Lower leg skin (tissue), 4 donors: ENCODE measurements at places on chromosomes 6 and 20. TPM values are rescaled to one million over a fixed set of nuclear protein-coding genes. Genes with fewer than 3 reads are reported as not detected.
A peak's percentile ranks its signal among the peaks of the same experiment; 100 is the strongest.

GSTA2 gene
- not detected for total RNA-seq

DPPA5 gene
- total RNA-seq, result not detected

PTCRA gene
- total RNA-seq, result not detected

RAET1L gene
- 7.1 TPM for total RNA-seq

EBF4 gene
- total RNA-seq, result 9.9 TPM

SLC22A7 gene
- not detected for total RNA-seq

ASIP gene
- 2.0 TPM for total RNA-seq

RNF217 gene
- 22.7 TPM for total RNA-seq

DOP1A gene
- 48.7 TPM for total RNA-seq

FAM162B gene
- total RNA-seq, result 4.2 TPM

SOBP gene
- total RNA-seq, result 1.6 TPM

CST5 gene
- not detected for total RNA-seq

BPI gene
- not detected for total RNA-seq

SLC22A2 gene
- total RNA-seq, result not detected

NFATC2 gene
- total RNA-seq, result 4.5 TPM

TOX2 gene
- total RNA-seq, result 1.9 TPM

ARMH2 gene
- not detected for total RNA-seq

FOXA2 gene
- total RNA-seq, result not detected

SMOC2 gene
- 12.5 TPM for total RNA-seq

EEF1E1 gene
- total RNA-seq, result 12.6 TPM

RPP40 gene
- total RNA-seq, result 8.8 TPM

MOG gene
- not detected for total RNA-seq

DNA sequence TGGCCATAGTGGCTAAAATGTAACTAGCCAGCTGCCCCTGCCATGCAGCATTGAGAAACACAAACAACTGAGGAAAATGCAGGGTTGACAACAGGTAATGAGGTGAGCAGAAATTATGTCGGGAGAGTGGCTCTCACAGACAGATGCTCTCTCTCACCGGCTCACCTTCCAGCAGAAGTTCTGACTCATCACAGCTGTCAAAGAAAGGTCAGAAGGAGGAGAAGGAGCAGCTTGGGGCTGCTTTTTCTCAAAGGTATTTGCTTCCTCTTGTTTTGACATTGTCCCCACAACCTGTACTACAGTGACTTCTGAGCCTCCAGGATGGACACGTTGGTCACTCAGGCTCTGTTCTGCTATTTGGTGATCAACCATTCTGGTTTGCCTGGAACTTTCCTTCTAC is 190.5 kb upstream of the HEY2 start:
- DNase-seq, result no peak

DNA sequence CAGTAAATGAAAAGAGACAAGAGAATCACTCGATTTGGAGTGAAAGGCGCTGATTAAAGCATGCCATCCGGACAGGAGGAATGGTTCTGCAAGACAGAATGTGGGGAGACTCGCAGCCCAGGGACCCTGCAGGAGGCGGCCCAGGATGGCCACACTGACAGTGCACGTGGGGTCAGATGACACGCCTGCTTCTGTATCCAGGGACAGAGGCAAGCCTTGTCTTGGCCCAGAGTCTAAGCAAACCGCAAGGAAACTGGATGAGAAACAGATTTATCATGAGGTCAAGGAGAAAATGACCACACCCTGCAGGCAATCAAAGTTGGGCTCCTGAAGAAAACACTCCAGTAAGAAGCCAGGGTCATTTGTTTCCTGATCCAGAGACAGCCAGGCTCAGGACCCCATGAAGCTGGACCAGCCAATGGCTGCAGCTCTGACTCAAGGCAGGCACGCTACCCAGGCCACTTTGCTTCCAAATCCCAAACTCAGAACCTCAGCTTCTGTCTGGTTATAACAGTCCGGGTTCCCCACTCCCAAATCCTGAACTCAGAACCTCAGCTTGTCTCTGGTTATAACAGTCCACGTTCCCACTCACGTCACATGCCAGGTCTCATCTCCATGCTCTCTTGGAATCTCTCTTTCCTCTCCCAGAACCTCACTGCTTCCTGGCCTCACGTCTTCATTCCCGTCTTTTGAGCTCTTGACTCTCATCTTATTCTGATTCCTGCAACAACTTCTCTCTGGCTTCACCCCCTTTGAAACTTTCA is 144.9 kb upstream of the THBS2 start:
- peak; percentile 69 for DNase-seq

DNA sequence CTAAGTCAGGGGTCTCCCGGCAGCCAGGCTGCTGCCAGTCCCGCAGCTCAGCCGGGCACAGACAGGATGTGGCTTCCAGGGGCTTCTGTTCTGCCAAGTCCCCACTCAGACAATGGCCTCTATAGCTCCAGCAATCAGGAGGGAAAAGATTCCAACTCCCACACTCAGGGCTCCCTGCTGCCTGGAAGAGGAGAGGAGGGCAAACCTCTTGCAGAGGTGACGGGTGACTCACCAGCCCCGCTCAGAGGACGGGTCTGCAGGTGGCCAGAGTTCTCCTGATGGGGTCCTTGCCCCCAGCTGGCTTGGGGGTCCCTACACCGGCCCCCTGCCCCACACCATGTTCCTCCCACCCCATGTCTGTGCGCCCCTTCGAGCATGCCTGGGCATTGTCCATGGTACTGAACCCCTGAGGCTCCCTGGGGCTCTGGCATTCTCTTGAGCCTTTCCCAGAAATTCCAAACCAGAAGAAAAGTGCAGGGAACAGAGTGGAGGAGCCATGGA is 32.6 kb downstream of the NTSR1 start:
- no peak for DNase-seq

- DNase-seq, result no peak
Measured at GRCh38 chr6:121442576-121442975, 7.1 kb downstream of the GJA1 start.

DNA sequence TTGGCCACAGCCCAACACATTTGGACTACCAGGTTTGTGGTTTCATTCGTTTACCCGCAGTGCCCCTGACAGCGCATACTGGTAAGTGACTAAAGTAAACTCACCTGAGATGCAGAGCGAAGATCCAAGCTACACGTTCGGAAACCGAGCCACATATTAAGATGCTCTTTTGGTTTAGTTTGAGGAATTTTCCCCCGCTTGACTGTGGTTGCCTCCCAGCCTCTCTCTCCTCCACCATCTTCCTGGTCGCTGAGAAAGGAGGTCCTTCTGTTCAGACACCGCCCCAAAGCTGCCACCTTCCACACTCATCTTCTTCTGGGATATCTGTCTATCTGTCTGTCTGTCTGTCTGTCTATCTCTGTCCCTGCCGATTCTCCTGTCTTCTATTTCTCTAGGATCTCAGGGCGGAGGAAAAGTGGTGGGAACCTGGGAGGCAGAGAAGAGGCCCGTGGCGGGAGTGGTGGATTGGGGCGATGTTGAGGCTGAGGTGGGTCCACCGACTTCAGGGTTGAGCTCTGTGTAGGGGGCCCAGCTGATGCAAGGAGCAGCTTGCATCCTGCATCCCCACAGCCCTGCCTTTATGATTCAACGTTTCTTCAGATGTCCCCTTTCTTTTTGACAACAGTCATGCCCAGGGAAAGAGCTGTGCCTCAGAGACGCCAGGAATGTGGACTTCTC is 196.9 kb upstream of the ZNF184 start:
- no peak for DNase-seq

- peak; percentile 94 for DNase-seq
Measured at GRCh38 chr6:26457806-26458688, at the start of gene BTN2A1. BTN2A1 (plus strand) TSS chr6:26457955; CDS start chr6:26458637, 682 bp downstream.

DNA sequence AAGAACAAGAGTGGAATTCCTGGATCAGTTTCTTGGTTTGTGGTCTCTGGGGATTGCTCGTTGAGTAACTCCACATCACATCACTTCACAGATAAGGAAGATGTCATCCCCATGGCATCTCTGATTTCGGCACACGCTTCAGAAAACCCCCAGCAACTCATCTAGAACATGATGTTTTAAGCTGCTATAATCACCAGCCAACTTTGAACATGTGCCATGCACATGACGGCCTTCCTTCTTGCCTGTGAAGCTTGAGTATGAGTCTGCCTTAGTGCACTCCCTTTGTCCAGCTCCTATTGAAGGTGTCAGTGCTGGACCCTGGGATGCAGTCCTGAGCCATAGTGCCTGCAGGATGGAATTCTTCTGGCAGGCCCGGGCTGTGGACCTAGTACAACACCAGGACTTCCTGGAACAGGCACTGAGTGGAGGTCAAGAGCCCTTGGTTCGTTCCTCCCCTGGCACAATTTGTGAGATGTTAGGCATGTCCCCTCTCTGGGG is 231.5 kb upstream of the SUPT3H start:
- peak; percentile 87 for DNase-seq

- no peak for DNase-seq
Measured at GRCh38 chr6:45835721-45836437, 179.8 kb downstream of the CLIC5 start.

DNA sequence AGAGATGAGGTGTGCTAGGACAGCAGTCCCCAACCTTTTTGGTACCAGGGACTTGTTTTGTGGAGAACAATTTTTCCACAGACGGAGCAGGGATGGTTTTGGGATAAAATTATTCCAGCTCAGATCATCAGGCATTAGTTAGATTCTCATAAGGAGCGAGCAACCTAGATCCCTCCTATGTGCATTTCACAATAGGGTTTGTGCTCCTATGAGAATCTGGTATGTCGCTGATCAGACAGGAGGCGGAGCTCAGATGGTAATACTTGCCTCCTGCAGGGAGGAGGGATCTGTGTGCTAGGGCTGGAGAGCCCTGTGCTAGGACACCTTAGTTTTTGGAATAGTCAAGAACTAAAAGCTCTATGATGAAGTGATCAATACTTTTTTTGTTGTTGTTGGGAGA is 2.5 kb downstream of the SMIM13 start:
- no peak for DNase-seq

DNA sequence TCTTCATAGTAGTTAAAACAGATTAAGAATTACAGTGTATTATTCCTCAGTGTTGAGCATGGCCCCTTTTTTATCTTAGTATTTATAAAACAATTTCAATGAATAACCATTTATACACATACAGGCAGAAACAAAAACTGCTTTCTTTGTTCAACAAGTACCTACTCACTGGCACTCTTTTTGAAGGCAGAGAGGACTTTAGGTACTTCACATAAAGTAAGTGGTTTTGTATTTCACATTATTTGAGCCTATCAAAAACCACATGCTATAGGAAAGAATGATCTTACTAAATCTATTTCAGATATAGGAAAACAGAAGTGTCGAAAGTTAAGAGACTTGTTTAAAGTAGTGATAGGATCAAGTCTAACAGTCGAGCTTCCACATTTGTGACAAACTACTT is 73.8 kb downstream of the PRKN start:
- DNase-seq, result no peak

- peak; percentile 83 for DNase-seq
Measured at GRCh38 chr6:113632220-113632864, 224.8 kb upstream of the MARCKS start.

GRCh38 chr6:149468179-149468578 is 16.6 kb downstream of the ZC3H12D start:
- DNase-seq, result no peak

DNA sequence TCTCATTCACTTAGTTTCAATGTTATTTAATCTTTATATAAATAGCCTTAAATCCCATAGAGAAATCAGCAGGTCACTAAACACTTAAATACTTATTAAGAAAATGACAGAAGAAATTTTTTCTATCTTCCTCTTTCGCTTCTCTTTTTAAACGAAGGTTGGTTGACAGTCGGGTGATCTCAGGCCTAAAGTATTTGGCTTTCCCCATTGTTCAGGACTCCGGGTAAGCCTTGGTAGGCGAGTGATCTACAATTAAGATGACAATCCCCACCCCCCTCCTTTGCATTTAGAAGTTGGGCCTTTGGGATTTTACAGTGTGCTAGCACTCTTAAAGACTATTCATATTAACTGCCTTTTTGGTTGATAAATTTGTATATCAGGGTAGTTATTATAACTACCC is 19.7 kb upstream of the UTRN start:
- no peak for DNase-seq

GRCh38 chr20:29085625-29086024 is 2171.8 kb upstream of the DEFB115 start:
- DNase-seq, result no peak

DNA sequence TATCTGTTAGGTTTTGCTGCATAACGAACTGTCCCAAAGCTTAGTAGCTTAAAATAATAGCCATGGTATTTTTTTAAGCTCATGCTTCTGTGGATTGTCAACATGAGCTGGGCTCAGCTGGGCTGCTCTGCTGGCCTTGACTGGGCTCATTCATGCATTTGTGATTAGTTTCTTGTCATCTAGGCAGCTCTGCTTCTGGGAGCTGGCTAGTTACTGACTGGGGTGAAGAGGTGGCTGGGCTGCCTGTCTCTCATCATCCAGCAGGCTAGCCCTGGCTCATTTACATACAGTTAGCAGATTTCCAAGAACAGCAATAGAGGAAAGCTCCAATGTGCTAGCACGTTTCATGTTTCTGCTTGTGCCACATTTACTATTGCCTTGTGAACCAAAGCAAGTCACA is 165.1 kb upstream of the PCSK2 start:
- DNase-seq, result no peak

GRCh38 chr6:139841794-139842215 is 467.4 kb upstream of the CITED2 start:
- no peak for DNase-seq

DNA sequence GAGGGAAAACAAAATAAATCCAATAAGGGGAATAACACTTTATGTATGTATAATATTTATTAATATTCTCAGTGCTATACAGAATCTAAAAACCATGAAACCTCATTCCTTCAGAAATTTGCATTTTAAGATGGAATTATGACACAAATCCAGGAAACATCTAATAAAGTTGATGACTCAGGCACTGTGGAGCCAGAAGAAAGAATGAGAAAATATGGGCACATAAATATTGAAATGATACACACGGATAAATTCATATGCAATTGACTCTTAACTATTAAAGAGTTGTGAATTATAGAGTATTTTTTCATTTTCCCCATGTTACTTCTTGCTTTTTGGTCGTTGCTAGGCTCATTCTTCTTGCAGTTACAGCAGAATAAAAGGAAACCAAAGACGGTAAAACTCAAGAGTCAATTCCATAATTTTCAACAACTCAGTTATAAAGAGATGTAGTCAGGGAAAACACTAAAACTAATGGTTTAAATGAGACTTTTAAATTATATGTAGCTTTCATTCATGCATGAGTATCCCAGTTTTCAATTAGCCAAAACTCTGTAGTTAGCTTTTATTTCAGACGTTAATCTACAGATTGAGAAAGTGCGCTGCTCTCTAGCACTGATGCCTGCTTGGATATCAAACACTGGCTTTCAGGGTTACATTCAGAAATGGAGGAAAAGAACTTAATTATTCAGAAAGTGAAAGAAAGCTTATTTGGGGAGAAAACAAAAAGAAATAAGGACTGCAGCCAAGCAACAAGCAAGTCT is 95.4 kb downstream of the ADGRB3 start:
- DNase-seq, result no peak

- no peak for DNase-seq
Measured at GRCh38 chr20:12598894-12599293, 409.9 kb upstream of the SPTLC3 start.

DNA sequence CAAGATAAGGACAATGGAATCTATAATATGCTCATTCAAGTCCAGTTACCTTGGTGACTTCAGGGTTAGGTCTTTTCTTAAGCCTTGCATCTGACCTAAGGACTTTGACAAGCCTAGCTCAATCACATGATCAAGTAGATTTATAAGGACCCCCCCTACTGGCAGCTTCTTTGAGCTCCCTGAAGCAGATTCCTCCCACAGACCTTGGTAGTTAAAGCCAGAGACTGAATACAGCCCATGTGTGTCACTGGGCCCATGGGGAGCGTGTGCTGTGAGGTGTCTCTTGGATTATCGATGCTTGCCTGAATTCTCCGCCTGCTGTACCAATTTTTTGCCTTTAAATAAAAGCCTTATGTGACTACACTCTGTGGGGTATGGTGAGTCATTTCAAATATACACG is 372.7 kb upstream of the RGS17 start:
- no peak for DNase-seq
